ENCODE measurements at places on chromosomes 2 and 18. TPM values are rescaled to one million over a fixed set of nuclear protein-coding genes. Genes with fewer than 3 reads are reported as not detected.

DNA sequence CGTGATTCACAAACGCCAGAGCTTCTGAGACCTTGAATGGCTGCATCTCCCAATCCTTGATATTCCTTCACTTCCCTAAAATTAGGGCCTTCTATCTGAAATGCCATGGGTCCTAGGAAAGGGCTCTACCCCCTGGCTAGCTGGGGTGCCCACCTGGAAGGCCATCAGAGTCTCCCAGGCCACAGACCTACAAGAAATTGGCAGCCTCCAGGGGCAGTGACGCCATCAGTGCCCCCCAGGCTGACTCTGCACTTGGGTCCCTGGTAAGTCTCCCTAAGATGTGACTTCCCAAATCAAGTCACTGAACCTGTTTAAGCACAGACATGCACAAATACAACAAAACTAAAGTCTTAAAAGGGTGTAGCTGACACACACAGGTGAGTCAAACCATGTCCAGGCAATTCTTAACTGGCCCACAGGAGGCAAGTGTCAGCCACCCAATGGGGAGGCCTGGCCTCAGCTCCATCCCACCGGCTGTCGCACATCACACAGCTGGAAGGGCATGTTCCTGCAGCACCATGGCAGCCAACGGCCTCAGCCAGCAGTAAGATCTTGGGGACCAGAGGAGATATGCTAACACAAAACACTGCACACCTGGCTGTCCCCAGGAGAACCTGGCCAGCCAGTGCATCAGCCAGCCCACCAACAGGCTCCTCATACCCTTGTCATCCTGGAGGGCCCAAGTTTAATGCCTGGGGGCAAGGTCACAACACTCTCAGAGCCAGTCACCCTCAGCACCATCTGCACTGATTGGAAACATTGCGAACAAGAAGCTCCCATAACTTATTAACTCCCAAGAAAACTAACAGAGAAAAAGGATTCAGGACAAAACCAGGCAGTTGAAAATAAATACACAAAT, 5.2 kb downstream of the PARD6G start:
- DNase-seq = no peak

GRCh38 chr2:228369400-228370031, 188.0 kb upstream of the SPHKAP start:
- no peak for DNase-seq

GRCh38 chr18:7725897-7726296, 158.8 kb downstream of the PTPRM start:
- DNase-seq = no peak

ALPI gene
- not detected for polyA plus RNA-seq

DNA sequence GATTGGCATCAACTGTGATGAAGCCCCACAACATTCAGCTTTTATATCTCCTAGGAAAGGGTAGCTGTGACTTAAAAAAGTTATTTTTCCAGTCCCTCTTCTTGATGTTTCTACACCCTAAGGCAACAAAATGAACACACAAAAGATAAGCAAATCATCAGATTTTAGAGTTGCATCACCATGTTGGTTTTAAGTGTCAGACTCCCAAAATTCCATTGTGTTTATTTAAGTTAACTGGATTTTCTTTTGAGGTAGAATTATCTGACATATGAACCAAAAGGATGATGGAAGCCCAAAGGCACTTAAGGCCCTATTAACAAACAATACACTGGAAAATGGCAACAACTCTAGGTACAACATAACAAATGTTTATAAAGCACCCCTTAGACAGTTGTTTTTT, 261.7 kb upstream of the SLC39A10 start:
- no peak for DNase-seq

THADA gene
- 15.0 TPM for polyA plus RNA-seq

SLC16A14 gene
- 2.7 TPM for polyA plus RNA-seq

GRCh38 chr2:237235383-237236095, 149.8 kb downstream of the COPS8 start:
- no peak for DNase-seq

GRCh38 chr2:14288016-14288415, 344.5 kb upstream of the LRATD1 start:
- no peak for DNase-seq

GRCh38 chr2:72848436-72849137, 22.8 kb upstream of the EXOC6B start:
- no peak for DNase-seq

Measured in AG04450 (cell line).